ENCODE measurements at places on chromosomes 3 and 15.

- peak; percentile 47 for DNase-seq
Observed at GRCh38 chr15:89205991-89206585, 15.3 kb downstream of the RLBP1 start.

- no peak for DNase-seq
Observed at GRCh38 chr3:67349551-67350174, 304.7 kb downstream of the SUCLG2 start.

DNA sequence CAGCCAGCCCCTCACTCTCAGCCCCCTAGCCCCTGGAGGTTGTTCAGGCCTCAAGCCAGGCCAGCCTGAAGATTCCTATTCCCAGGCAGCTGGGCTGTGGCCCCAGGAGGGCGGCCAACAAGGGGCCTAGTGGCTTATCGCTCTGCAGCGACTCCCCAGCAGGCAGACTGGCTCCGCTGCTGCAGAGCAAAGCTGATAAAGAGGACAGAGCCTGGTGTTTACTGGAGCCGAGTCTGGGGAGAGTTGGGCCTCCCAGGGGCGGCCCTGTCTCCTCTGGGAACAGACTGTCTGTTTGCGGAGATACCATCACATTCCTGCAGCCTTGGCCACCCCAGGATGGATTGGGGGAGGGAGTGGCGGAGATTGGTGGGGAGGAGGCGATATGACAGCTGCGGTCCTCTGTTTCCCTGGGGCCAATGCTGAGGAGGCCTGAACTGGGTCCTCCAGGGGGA is 22.4 kb upstream of the SMAD6 start:
- DNase-seq: no peak

- no peak for DNase-seq
Observed at GRCh38 chr3:95394286-95394685, 1331.4 kb downstream of the NSUN3 start.

GRCh38 chr15:24772686-24773373 is 97.3 kb downstream of the NPAP1 start:
- DNase-seq: peak; percentile 72

DNA sequence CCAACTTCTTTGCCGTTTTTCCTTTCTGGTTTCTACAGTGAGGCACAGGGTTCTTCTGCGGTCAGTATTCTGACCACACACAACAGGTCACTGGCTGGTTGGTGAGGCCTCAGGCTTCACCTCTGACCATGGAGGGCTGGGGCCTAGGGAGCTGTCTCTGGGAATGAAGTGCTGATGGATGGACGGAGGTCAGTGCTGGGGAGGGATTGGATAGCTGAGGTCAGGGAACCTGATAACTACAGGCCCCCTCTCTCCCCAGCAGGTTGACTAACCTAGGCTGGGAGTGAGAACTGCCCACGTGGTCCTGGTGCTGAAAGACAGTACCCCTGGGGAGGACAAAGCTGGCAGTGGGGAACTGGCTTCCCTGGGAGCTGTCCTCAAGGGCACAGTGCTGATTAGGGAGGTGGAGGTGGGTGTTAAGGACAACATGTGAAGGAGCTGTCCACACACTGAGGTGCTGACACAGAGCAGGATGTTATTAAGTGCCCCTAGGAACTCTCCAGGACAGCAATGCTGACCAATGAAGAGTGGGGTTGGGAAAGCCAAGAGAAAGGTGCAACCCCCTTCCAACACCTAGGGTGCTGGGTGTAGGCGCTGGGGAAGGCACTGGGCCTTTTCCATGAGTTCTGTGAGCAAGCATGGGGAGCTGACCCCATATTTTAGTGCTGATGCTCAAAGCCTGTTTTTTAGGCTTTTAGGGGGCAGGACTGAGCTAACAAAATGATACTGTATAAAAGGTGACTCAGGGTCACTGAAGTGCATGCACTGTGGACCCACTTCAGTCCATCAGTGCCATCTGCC is 45.2 kb downstream of the ATP2B2 start:
- DNase-seq: no peak

DNA sequence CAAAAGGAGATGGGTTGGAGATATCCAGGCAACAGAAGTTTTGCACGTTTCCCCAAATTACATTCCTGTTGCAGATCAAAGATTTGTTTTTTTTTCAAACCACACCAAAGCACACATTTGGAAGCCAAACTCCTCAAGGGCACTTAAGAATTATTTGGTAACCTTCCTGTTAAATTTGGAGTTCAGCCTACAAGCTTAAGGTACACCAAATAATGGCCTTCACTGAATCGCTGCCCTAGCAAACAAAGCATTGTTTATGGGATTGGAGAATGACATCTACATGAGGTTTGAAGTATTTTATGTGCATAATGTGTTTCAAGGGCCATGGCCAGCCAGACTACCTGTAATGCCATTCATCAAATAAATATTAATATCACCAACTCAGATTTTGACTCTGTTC is 357.9 kb downstream of the RORA start:
- no peak for DNase-seq

DNA sequence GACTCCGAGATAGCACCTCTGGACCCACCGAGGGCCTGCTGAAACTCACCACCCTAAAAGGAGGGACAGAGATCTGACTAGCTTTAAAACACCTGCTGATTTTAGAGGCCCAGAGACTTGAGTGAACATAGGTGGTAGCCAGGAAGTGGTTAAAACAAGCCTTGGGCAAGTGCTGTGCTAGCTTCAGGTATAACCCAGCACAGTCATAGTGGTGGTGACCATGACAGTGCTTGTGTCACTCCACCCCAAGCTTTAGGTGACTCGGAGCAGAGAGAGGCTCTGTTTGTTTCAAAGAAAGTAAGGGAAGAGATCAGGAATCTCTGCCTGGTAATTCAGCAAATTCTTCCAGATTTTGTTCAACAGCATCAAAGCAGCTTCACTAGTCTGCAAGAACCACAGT is 641.1 kb upstream of the BCHE start:
- DNase-seq: no peak

DNA sequence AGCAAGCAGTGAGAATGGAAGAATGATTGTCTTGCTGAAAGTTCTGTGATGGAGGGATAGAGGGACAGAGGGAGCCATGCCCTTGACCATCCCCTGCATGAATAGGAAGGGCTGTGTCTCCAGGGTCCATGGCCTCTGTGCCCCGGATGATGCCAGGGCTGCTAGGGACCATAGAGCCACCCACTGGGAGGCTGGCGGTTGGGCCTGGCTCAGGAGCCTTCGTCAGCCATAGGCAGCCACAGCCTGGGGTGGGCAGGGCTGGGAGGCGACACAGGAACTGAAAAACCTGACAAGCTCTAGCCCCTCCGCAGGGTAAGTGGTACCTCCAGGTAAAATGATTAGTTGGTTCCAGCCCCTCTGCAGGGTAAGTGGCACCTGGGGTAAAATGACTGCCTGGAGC is 19.1 kb upstream of the LAMP3 start:
- DNase-seq: no peak

- no peak for DNase-seq
Observed at GRCh38 chr3:98599647-98600411, 6.4 kb upstream of the CPOX start.

- DNase-seq: no peak
Observed at GRCh38 chr3:136297826-136298225, 47.7 kb downstream of the PCCB start.

DNA sequence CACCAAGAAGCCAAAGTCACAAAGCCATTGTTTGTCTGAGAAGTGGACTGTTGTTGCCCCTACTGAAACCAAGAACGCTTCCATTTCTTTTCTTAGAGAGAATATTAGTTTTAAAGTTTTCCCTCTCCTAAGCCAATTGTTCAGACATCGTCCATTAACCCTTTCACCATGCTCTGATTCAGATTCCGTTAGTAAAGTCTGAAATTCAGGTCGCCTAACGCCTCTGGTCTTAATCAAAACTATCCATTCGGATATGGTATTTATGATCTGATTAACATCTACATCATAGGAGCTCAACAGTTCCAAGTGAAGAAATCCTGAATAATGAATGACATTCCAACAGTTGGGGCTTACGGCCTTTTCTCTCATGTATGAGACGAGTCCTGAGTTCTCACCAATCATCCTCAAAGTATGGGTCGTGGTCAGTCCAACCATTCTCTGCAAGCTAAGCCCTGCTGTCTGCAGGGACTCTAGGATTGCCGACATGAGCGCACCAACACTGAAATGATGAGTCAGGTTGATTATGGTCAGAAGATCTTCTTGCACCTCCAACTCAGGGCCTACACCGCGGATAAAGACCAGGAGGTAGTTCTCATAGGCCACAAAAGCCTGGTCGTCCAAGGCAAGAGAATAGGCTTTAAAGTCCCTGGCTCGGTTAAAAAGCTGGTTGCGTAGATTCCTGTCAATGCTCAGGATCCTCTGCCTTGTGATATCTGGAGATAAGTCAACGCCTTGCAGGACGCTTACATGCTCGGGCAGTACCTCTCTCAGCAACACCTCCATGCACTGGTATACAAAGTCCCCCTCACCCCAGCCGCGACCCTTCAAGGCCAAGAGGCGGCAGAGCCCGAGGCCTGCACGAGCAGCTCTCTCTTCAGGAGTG is 767 bp downstream of the EPM2AIP1 start:
- DNase-seq: no peak

DNA sequence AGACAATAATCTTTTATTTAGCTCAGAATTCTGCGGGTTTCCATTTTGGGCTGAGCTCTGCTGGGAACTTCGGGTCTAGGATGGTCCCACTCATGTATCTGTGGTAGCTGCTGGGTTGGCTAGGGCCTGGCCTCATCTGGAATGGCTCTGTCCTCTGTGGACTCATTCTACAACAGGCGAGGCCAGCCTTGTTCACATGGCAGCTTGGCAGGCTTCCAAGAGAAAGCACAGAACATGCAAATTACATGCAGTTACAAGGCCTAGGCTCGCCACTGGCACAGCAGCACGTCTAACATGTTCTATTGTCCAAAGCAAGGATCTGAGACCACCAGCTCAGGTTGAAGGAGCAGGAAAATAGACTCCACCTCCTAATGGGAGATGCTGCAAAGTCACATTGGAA is 431.4 kb downstream of the PDCD6IP start:
- no peak for DNase-seq

DNA sequence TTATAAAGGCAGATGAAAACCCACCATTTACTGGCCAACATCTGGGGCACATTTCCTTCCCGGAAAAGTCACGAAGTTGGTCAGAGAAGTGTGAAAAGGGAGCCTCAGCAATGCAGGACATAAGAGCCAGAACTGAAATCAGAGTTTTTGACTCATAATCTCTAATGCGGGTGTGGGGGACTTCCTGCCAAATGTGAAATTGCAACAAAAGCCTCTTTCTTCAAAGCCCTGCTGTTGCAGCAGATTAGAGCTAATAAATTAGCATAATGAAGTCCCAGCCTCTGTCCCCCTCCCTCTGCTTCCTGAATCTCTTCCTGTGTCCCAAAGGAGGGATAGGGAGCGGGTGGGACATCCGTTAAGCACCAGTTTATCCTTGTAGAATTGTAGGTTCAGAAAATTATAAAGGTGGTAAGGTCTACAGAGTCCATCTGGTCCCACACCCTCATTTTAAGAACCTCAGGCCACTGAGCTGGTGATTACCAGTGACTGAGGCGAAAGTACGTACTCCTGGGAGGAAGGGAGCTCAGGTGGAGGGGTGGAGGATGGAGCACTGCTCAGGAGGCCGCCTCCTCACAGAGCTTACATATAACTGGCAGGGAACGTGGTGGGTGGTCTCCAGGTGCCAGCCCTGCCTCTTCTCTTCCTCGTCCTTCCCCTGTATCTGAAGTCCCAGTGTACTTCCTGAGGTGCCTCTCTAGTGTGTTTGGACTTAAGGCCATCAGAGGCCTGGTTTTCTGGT is 35.0 kb downstream of the ST6GAL1 start:
- no peak for DNase-seq

- no peak for DNase-seq
Observed at GRCh38 chr3:124203292-124203691, 211.4 kb upstream of the ROPN1 start.

GRCh38 chr3:153219146-153219545 is 57.1 kb downstream of the RAP2B start:
- DNase-seq: no peak

Data from sciatic nerve (tissue), 2 donors.